ENCODE measurements at places on chromosomes 2 and 18. TPM values are rescaled to one million over a fixed set of nuclear protein-coding genes. Genes with fewer than 3 reads are reported as not detected.

Gene ITGA6
- 42.0 TPM for total RNA-seq

Gene MEP1B
- not detected for total RNA-seq

Gene AFF3
- total RNA-seq: 8.0 TPM

Gene LYG2
- total RNA-seq: not detected

Gene MPV17
- total RNA-seq: 59.2 TPM

Gene UCN
- total RNA-seq: 1.5 TPM

Gene SPR
- 53.5 TPM for total RNA-seq

Gene SERPINB4
- total RNA-seq: not detected

Gene SPDYA
- 0.14 TPM for total RNA-seq

Gene HMSD
- total RNA-seq: not detected

Gene MYO3B
- 0.05 TPM for total RNA-seq

Gene MAPRE3
- total RNA-seq: 57.4 TPM

Gene IL1F10
- total RNA-seq: not detected

Gene DNPEP
- total RNA-seq: 73.0 TPM

Gene ASB18
- total RNA-seq: 11.3 TPM

Gene FBXO36
- total RNA-seq: 0.58 TPM

Gene GBX2
- not detected for total RNA-seq

Gene SETBP1
- 10.3 TPM for total RNA-seq

Gene EN1
- not detected for total RNA-seq

Gene KCNIP3
- total RNA-seq: 4.6 TPM

Gene CDH2
- 370 TPM for total RNA-seq

Gene TSPYL6
- 0.08 TPM for total RNA-seq

Gene SLC14A1
- total RNA-seq: 22.1 TPM

Gene OSBPL6
- total RNA-seq: 6.4 TPM

Data from left ventricle myocardium inferior (tissue), 1 donor.